Epithelial cell of prostate (primary cell): ENCODE measurements at places on chromosomes 3 and 15.

- DNase-seq: no peak
Measured at GRCh38 chr3:37971467-37971866, 19.1 kb upstream of the VILL start.

- DNase-seq: no peak
Measured at GRCh38 chr3:127252446-127252845, 35.4 kb downstream of the PRR20G start.

GRCh38 chr3:14552041-14552648 is 12.0 kb upstream of the GRIP2 start:
- no peak for DNase-seq

DNA sequence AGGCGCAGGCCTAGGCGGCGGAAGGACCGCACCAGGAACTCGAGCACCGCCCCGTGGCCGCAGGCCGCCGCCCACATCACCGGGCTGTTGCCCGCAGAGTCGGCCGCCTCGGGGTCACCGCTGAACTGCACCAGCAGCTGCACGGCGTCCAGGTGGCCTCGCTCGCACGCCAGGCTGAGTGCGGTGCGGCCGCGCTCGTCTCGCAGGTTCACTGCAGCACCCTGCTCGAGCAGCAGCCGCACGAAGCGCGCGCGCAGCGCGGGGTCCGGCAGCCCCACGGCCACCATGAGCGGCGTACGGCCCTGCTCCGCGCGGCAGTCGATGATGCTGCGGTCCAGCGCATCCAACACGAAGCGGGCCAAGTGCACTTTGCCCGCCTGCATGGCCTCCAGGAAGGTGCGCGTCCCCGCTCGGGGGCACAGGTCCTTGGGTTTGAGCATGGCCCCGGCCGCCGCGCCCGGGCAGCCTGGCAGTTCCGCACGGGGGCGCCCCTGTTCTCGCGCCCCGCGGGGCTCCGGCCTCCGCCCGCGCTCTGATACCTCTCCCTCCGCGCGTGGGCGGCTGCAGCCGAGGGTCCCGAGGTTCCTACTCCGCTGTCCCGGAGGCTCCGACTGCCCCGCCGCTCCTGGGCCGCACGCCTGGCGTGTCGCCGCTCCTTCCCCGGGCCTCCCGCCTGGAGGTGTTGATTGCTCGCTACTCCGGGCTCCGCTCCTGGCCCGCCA is 556 bp downstream of the ANKRD63 start:
- DNase-seq: no peak

GRCh38 chr3:107657971-107658370 is 135.2 kb downstream of the BBX start:
- DNase-seq: no peak

DNA sequence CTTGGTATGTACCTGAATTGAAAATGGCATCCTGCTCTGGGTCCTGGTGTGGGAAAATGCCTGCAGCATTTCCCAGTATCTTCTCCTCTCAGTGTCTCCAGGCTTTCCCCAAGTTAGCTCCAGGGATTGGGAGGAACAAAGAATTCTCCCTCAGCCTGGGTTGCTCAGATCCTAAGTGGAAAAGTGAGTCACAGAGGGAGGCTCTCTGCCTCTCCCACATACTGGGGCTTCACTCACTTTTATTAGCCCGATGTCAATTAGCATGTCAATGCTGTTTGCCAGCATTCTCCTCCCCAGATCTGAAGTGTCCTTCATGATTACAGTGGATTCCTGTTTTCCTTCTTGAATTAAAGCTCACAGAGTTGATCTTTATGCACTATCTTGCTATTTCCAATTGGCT is 655.0 kb downstream of the EPHA3 start:
- no peak for DNase-seq

GRCh38 chr15:73821181-73821580 is 52.2 kb upstream of the TBC1D21 start:
- no peak for DNase-seq

GRCh38 chr3:122916580-122916979 is 111.0 kb downstream of the SEMA5B start:
- DNase-seq: no peak

DNA sequence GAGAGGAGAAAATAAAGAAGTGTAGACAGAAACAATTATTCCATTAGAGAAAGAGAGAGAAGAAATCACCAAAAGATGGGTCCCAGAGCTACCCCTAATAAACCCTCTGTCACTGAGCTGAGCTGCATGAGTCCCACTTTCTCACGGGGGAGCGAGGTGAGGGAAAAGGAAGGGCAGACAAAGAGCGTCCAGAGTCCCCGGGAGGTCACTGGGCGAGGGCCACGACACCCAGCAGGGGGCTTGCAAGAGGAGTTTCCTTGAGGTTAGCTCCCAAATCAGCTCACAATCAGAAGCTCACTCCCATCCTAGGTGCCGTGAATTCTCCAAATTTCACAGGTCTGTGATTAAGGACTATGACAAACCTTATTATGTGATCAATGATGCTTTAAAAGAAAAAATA is 62.3 kb downstream of the XXYLT1 start:
- no peak for DNase-seq

- DNase-seq: no peak
Measured at GRCh38 chr15:57481038-57481705, 104.9 kb downstream of the CGNL1 start.

GRCh38 chr3:15645246-15645645 is 43.7 kb downstream of the BTD start:
- DNase-seq: no peak

DNA sequence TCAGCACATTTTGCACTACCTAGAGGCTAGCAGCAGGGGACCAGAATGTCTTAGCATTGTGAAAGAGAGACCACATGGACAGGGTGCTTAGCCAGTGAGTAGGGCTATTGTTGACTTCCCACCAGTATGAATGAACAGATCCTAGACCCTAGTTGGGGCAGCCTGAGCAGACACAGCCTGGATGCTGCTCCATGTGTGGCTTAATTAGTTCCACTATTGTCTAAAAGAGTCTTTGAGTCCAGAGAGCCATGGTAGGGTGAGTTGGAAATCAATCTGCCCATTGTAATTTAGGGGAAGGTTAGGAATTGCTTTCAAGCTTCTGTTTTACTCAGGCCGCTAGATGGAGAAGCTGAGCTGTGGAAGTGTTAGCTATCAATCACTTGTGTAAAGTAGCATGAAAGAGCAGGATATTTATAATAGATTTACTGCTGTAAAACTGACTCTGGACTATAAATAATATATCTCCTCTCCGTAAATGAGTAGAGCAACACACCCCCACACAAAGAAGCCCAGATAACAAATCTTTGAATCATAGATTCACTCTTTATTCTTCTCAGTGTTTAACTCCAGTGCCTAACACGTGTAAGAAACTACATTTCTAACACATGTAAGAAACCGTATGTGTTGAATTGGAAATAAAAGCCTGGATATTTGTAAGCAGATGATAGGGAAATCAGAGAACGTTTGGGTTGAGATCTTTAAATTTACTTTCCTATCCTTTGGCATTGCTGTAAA is 4.1 kb upstream of the GCSAM start:
- DNase-seq: no peak

GRCh38 chr3:192940129-192940528 is 22.5 kb upstream of the MB21D2 start:
- no peak for DNase-seq

DNA sequence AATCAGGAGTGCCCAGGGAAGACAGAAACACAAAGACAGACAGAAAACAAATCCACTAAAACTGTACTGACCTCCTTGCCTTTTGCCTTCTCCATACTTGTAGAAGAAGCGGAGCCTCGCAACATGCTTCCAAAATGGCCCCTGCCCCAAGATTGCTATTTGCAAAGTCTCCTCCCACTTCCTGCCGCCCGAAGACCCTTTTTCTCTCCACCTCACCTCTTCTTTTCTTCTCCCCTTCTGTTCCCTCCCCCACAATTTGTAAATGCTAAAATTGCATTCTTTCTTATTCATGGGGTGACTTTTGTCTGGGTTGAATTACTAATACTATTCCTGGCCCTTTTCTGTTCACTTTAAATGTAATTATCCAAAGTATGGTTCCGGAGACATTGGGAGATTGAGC is at the start of gene DPPA4:
DPPA4 (minus strand) TSS at position 154 of the 400 bp plus-strand sequence; CDS start at position 125, 29 bp downstream.
- DNase-seq: no peak

- no peak for DNase-seq
Measured at GRCh38 chr3:5466717-5467116, 279.2 kb downstream of the EDEM1 start.

DNA sequence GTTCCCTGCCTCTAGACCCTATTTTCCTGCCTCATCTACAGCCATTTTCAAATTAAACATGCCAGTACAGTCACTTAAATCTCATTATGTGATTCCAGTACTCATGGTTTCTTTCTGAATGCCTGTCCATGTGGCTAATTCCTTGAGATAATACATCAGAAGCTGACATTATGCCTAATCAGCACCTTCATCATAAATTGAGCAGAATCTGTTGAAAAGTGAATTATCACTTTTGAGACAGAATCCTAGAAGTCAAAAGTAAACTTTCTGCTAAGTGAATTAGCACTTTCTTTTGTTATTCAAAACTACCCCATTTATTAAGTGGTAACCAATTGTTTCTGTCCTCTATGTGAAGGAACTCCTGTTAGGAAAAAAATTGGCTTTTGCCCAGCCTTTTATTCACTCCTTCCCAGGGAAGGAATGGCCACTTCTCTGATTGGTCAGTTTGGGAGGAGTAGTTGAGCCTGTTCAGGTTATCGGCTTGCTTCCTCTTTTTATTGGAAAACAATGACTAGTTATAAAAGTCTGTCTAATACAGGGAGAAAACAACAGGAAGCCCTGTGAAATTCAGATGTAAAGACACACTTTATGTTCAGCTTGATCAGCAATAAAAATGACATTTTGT is 40.5 kb downstream of the OSTN start:
- DNase-seq: no peak

- no peak for DNase-seq
Measured at GRCh38 chr15:47767035-47767434, 49.7 kb downstream of the SEMA6D start.

DNA sequence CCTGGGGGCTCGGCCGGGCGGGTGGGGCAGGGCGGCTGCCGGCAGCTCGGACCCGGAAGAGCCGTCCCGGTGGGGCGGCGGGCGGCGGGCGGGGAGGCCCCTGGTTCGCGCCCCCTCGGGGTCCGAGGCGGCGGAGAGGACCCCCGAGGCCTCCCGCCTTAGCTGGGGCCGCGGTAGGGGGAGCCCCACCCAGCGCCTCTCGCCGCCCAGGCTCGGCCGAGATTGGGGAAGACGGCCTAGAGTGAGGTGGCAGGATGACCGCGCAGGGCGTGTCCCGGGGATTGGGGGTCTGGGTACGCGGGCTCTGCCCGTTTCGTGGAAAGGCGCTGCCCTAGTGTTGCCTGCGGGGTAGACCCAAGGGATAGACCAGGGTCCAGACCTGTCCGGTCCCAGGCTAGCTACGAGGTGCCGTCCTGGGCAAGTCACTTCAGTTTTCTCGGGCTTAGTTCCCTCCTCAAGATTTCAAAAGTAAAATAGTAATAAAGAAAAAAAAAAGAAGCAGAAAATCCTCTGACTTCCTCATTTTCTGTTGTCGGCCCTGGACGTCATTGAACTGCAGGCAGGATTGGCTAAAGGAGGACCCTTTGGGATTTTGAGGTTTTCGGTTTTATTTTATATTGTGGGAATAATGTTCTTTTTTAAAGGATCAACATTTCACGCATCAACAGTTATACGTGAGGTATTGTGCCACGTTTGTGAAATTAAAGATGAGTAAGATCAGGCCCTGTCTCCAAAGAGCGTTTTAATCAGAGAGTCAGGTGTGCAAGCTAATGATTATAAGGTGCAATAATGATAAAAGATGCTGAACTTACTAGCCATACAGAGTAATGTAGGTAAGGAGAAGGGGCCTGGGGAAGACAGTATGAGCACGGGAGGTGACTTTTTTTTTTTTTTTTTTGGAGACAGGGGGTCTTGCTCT is 679 bp downstream of the IQGAP1 start:
- DNase-seq: no peak

DNA sequence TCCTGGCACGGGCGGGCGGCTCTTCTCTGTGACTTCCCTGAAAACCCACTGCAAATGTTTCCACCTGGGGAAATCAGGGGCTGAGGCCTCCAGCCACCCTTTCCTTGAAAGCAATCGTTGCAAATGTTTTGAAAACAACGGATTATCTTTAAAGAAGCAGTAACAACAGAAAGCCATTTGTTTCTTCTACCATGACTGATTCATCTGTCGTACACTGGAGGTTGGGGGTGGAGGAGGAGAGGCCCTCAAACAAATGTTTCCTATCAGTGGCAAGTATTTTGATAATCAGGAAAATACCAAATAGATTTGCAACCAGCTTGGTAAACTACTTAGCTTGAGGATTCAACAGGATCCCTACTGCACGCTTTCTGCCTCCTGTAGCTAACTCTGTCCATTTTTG is 114.9 kb downstream of the PDZRN3 start:
- DNase-seq: no peak

- DNase-seq: peak; percentile 66
Measured at GRCh38 chr3:5078151-5078550, 43.9 kb upstream of the ARL8B start.

GRCh38 chr15:71471347-71471746 is 339.0 kb upstream of the NR2E3 start:
- DNase-seq: peak; percentile 82

GRCh38 chr3:178127221-178127620 is 409.0 kb upstream of the KCNMB2 start:
- DNase-seq: no peak

- DNase-seq: no peak
Measured at GRCh38 chr3:140205598-140205997, 270.6 kb downstream of the CLSTN2 start.

DNA sequence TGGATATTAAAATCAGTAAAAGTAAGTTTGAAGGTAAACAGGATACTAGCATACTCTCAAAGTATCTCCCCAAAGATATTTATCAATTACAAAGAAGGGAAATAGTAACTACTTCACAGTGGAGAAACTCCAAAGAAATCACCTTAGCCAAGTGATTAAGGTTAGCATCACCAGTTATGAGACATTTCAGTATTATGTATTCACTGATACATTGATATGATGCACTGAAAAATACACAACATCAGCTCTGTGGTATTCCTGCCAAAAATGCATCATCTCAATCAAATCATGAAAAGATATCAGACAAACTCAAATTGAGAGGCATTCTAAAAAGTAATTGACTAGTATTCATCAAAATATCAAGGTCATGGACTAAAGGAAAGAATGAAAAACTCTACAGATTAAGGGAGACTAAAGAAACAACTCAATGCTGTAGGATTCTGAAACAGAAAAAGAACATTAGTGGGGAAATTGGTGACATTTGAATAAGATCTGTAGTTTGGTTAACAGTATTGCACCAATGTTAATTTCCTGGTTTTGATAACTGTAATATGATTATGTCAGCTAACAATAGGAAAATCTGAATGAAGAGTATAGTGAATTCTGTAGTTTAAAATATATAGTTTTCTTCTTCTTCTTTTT is 215.4 kb downstream of the UACA start:
- DNase-seq: no peak
